ENCODE measurements at places on chromosomes 5 and 9. TPM values are rescaled to one million over a fixed set of nuclear protein-coding genes. Genes with fewer than 3 reads are reported as not detected.
A peak's percentile ranks its signal among the peaks of the same experiment; 100 is the strongest.

Gene SLC36A3
- not detected for total RNA-seq

Gene CYLC2
- not detected for total RNA-seq

Gene FOXD4L5
- total RNA-seq, result not detected

Gene TUSC1
- total RNA-seq, result not detected

Gene GHR
- total RNA-seq, result 0.05 TPM

Gene PLAC8L1
- not detected for total RNA-seq

Gene CDH12
- total RNA-seq, result not detected

Gene HRH2
- total RNA-seq, result not detected

Gene SH3PXD2B
- total RNA-seq, result 32.3 TPM

Gene CD274
- total RNA-seq, result 6.2 TPM

Gene SPATA31E1
- 0.26 TPM for total RNA-seq

Gene GAPT
- total RNA-seq, result not detected

Gene ECPAS
- 35.7 TPM for total RNA-seq

GRCh38 chr5:65050826-65051498 is 282.2 kb downstream of the CWC27 start:
- DNase-seq, result no peak

- DNase-seq, result no peak
These were observed 32.2 kb downstream of the GCNT4 start for GRCh38 chr5:75020016-75020656.

DNA sequence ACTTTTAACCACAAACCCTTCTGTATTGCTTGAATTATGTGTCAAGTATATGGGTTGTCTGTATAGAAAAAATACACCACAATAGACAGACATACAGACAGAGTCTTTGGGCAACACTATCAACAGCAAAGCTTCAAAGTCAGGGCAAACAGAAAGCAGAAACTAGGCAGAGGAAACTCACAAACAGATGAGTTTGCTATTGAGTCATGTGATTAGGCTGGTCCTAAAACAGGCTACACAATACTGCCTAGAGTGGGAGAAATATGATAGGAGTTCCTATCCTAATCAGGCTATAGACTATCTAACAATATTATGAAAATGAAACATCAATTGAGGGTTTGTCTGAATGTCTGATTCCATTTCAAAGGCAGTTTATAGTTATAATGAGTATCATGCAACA is 156.4 kb downstream of the EDIL3 start:
- no peak for DNase-seq

DNA sequence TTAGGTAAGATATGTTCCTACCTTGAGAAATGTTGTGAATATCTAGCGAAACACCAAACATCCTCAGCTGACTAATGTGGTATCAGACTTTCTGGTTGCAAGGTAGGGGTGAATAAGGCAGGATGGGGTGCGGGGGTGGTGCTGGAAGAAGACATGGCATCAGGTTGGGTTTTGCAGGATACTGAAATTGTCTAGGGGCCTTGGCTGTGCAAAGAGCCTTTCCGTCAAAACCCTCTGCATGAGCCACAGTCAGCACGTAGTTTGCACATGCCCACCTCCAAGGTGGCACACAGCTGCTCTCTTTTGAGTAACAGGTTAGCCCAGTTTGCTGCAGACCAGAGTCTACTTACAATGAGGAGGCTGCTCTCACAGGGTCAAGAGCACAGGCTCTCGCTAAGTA is 42.0 kb downstream of the SFXN1 start:
- DNase-seq, result no peak

- no peak for DNase-seq
These were observed 400.5 kb upstream of the DAB2 start for GRCh38 chr5:39825301-39825700.

GRCh38 chr5:56011835-56012234 is 17.1 kb upstream of the IL6ST start:
- peak; percentile 39 for DNase-seq

DNA sequence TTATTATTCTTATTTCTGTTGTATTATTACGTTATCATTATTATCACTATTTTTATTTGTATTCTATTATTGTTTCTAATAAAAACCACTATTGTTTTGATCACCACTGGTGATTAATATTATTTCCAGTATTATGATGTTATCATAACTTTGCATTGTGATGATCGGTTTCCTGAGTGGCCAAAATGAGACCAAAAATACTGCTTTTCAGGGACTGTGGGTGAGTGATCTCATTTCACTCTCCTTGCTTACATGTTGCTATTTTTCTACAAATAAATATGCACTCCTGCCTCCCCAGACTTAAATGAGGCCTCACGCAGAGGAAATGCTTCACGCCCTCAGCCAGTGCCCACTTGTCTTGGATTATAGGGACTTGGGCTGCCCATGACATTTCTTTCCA is 78.4 kb downstream of the LRSAM1 start:
- DNase-seq, result no peak

- DNase-seq, result no peak
These were observed 79.9 kb upstream of the NEURL1B start for GRCh38 chr5:172561151-172561550.

GRCh38 chr9:99445371-99445891 is 223.3 kb downstream of the SEC61B start:
- peak; percentile 65 for DNase-seq

DNA sequence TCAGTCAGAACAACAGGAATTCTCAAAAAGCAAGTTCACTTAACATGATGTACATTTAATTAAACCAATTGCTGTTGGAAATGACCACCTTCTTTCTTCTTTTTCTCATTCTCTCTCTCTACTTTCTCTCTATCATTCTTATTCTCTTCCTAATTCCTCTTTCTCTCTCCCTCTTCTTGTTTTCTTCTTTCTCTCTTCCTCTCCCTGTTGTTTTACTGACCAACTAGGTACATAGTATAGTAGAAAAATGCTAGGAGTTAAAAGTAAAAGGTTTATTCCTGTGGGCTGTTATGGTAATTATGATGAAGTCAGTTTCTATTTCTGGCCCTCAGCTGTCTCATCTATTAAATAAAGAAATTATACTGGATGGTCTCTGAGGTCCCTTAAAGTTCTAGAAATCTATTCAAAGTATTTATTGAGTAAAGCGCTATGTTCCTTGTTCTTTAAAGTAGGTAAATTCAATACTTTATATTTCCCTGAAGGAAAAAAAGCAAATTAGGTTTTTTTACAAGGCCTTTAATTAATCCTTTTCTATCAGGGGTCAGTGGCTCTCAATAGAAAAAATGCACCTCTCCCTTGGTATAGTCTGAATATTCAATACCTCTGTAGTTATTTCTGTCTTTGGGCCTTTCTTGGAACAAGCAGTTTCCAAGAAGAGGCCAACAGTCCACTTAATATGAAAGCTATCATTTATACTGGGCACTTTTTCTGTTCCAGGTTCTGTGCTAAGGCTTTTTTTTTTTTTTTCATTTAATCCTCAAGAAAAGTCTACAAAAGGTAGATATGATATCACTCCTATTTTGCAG is 102.3 kb upstream of the SLC30A5 start:
- DNase-seq, result no peak

DNA sequence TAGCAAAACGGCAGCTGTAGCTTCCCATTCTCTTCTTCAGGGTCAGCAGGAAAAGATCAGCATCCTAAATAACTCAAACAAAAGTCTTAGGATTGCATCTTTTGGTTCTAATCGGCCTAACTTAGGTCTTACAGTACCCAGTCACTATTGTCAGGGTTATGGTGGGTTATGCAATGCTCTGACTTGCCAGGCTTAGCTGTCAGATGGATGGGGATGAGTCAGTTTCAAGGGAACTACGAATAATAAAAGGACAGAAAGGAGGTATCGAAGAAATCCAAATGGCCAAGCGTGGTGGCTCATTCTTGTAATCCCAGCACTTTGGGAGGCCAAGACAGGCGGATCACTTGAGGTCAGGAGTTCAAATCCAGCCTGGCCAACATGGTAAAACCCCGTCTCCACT is 46.5 kb downstream of the PPP1R2B start:
- no peak for DNase-seq

DNA sequence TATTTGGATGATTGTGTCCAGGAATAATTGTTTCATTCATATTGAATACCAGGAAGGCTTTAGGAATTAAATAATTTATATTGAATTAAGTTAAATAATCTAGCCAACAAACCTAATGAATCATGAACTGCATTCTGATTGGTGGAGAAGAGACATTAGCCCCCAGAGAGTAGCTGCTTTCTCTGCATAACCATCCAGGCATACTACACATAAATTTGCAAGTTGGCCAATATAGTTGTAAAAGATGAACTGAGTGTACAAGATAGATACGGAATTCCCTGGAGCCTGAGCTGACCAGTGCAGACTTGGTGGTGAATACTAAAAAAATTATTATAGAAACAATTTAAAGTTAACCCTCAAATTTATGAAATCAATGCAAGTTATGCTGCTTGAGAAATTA is 311.8 kb upstream of the KIF2A start:
- no peak for DNase-seq

GRCh38 chr5:141101059-141101458 is 786 bp downstream of the PCDHB3 start:
- no peak for DNase-seq

DNA sequence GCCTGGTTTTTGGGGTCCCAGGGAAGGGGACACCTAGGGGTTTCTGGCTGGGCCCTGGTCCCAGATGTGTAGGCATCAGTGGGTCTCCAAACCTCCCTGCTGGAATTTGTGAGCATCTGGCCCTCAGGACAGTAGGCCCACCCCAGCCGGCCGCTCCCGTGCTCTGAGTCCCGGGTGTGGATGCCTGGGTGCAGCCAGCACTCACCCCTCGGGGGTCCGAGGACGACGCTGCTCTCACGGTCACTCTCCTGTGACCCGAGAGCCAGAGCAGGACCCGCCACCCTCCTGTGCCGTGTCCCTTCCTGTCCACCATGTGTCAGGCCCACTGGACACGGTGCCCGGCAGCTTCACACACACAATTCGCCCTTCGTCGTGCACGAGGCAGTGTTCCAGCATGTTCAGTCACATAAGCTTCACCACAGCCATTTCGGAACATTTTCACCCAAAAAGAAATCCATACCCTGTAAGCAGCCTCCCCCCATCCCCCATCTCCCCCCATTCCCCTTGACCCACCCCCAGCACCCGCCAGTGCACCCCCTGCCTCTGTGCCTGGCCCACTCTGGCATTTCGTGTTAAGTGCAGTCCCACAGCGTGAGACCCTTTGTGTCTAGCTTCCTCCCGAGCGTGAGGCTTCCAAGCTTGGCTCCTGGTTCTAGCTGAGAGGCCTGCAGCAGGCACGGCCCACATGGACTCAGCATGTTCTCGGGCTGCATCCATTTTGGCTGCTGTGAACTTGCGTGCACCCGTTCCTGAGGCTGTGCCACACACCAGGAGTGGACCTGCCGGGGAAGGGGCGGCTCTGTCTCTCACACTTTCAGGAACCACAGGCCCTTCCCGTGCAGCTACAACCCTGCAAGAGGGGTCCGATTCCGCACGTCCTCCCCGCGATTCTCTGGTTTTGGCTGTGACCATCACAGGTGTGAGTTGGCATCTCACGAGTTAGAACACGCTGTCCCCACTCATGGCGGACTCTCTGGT is 40.5 kb downstream of the NKD2 start:
- no peak for DNase-seq

All from SJSA1 (cell line).